ENCODE measurements at places on chromosomes 4 and X.

GRCh38 chr4:87108142-87108546 is 112.3 kb downstream of the KLHL8 start:
- DNase-seq: peak; percentile 84

- DNase-seq: no peak
Observed at GRCh38 chr4:109994415-109994827, 81.7 kb downstream of the EGF start.

GRCh38 chr4:7185487-7186030 is 6.8 kb upstream of the SORCS2 start:
- no peak for DNase-seq

GRCh38 chr4:102574317-102574716 is 73.2 kb downstream of the NFKB1 start:
- DNase-seq: no peak

- DNase-seq: no peak
Observed at GRCh38 chr4:184934961-184935360, 83.3 kb upstream of the HELT start.

Data from ascending aorta (tissue), 2 donors.